ENCODE measurements at places on chromosomes 1 and 21.

DNA sequence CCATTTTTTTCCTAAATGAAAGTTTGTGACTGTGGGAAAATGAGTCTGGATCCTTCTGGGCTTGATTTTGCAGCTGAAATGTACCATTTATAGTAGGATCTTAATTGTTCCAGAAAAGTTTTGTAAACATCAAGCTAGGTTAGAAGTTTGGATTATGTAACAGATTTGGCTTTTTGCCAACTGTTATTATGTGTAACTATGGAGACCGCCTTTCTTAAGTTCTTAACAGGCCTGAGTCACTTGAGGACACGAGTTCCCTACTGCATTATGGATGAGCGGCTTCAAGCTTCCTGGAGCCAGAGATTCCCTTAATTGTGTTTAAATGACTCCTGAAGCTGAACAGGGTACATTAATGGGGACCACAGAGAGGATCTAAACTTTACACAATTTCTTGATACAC is 22.2 kb downstream of the SLC25A33 start:
- peak; percentile 90 for DNase-seq

DNA sequence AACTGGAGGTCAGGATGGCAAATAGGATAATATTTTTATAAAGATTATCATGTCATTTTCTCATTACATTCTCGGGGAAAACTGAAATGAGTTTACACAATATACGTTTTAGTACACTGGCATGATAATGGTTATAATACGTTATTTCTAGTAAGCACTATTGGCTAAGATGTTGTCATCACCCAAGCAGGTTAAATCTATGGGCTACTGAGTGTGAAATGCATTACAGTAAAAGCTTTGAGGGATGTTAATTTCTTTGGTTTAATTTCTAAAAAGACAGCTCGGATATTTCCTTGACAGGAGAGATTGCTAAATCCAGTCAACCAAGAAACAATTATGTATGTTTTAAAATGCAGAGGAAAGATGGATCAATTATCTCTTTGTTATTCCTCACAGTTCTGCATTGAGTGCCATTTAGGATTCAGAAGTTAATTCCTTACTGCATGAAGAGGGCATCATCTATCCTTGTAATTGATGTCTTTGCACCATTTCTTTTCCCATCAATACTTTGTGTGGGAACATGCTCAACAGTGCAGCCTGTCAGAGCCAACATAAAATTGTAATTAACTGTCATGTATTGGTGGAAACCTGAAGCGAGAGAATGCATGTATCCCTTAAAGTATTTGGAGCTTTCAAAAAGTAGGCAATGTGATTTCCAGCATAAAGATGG is 222.4 kb upstream of the ZP4 start:
- no peak for DNase-seq

GRCh38 chr1:37262439-37263170 is 211.8 kb upstream of the ZC3H12A start:
- no peak for DNase-seq

DNA sequence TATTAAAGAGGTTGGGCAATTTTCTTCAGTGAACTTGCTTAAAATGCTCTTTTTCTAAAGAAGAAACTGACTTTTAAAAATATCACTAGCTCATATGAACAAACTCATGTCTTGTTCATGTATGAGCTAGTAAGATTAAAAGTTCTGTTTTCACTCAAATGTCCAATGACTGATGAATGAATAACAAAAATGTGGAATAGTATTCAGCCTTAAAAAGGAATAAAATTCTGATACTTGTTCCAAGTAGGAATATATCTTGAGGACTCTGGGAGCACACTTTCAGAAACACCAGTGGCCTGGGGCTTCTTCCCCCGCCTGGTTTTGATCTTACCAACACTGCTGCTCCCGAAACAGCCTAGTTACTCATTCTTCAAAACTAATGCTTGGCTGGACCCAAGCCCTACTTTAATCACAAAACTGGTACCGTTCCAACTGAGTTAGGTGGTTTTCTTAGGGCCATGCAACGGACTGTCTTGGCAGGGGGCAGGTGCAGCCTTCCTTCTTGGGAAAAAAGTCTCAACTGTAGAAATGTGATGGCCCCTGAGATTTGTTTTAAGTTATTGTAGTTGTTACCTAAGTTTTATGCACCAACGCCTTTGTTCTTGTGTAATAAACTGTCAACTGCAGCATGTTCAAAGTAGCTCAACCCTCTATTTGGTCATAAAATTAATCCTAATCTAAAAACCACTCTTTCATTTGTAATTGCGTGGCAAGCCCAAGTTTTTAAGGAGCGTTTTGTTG is 116.0 kb downstream of the ETS2 start:
- no peak for DNase-seq

Measured in BJ (cell line).